ENCODE measurements at places on chromosomes 5 and 9. TPM values are rescaled to one million over a fixed set of nuclear protein-coding genes. Genes with fewer than 3 reads are reported as not detected.

- DNase-seq: no peak
These were observed 98.7 kb downstream of the TLE1 start for GRCh38 chr9:81590688-81591087.

- DNase-seq: no peak
These were observed 51.7 kb downstream of the ERGIC1 start for GRCh38 chr5:172885597-172886340.

GRCh38 chr9:109441296-109441695, 56.8 kb downstream of the PTPN3 start:
- no peak for DNase-seq

The CBY3 gene
- not detected for total RNA-seq
